Esophagus squamous epithelium (tissue), 5 donors: ENCODE measurements at places on chromosomes 11 and 22. TPM values are rescaled to one million over a fixed set of nuclear protein-coding genes. Genes with fewer than 3 reads are reported as not detected.
A peak's percentile ranks its signal among the peaks of the same experiment; 100 is the strongest.

GRCh38 chr22:43078522-43078921 is 10.7 kb downstream of the TTLL1 start:
- DNase-seq: no peak
- H3K4me1 ChIP-seq: no peaks in the 10 kb centered on the region
- H3K27me3 ChIP-seq: no peaks in the 10 kb centered on the region
- H3K27ac ChIP-seq: no peak overlapping the region

DNA sequence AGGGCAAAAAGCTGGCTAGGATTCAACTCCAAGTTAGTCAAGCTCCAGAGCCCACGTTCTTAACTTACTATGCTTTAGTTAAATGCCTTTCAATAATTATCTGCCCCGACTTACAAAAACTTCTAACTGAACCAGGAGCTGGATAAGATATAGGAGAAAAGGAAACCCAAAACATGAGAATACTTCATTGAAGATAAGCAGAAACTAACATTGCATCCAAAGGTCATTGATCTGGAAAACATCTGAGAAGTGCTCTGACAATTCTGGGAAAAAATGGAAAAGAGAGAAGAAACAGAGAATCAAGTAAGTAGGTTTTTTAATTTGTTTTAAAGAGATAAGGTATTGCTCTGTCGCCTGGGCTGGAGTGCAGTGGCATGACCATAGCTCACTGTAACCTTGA is 27.2 kb downstream of the ACAT1 start:
- no peak overlapping the region for H3K27ac ChIP-seq
- peaks cover 22% of the 10 kb centered on the region for H3K36me3 ChIP-seq
- H3K4me1 ChIP-seq: no peaks in the 10 kb centered on the region

- no peak for DNase-seq
- no peak overlapping the region for H3K4me3 ChIP-seq
- H3K27ac ChIP-seq: peak overlapping the region; percentile 75
- H3K36me3 ChIP-seq: no peaks in the 10 kb centered on the region
- H3K27me3 ChIP-seq: no peaks in the 10 kb centered on the region
- H3K4me1 ChIP-seq: peaks cover 10% of the 10 kb centered on the region
Observed at GRCh38 chr11:132072044-132072857, 701.8 kb downstream of the NTM start.

Gene TMEM132A
- total RNA-seq: 11.8 TPM

Gene ANGPTL5
- 0.38 TPM for total RNA-seq

GRCh38 chr11:81497202-81497804 is 1236.4 kb downstream of the FAM181B start:
- H3K27ac ChIP-seq: no peak overlapping the region
- no peak overlapping the region for H3K4me3 ChIP-seq
- no peaks in the 10 kb centered on the region for H3K27me3 ChIP-seq
- no peaks in the 10 kb centered on the region for H3K36me3 ChIP-seq
- H3K4me1 ChIP-seq: no peaks in the 10 kb centered on the region

- no peaks in the 10 kb centered on the region for H3K4me1 ChIP-seq
- no peaks in the 10 kb centered on the region for H3K36me3 ChIP-seq
- H3K4me3 ChIP-seq: no peak overlapping the region
Observed at GRCh38 chr11:10916665-10917064, 58.8 kb upstream of the ZBED5 start.
